ENCODE measurements at places on chromosomes 6 and 20.
A peak's percentile ranks its signal among the peaks of the same experiment; 100 is the strongest.

DNA sequence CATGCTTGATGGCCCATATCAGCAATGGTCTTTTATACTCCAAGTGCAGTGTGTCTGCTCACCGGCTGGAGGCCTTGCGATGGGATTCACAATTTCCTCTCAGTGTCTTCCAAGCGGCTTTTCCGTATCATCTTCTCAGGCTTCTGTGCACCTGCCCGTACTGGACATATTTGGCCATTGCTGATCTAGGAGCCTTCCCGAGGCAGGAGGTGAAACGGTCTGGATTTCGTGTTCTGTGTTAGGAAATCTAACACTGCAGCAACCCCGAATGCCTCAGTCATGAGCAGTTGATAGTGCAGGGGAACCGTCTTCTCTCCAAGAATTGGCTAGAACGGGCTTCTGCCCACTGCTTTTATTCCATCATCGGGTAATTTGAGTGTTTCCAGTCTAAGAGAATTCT lies 60.5 kb downstream of the PPP1R14C start:
- no peak for DNase-seq

DNA sequence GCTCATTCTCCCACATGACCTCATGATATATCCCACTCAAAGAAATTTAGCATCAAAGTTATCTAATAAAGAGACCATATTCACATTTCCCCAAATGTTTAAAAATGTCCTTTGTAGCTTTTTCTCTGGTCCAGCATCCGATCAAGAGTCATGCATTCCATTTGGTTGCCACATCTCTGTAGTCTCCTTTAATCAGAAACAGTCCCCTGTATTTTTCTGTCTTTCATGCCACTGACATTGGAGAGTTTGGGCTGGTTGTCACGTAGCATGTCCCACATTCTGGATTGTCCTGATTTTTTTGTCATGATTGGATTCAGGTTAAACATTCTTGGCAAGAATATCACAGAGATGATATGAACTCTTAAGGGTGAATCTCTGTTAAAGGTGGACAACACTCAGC lies 55.7 kb downstream of the SNX5 start:
- DNase-seq: no peak

GRCh38 chr6:73854998-73855718 lies 159.2 kb downstream of the CD109 start:
- peak; percentile 18 for DNase-seq

- no peak for DNase-seq
Measured at GRCh38 chr6:66127061-66127460, 420.0 kb upstream of the EYS start.

GRCh38 chr6:90484385-90484784 lies 102.5 kb downstream of the MAP3K7 start:
- DNase-seq: no peak

DNA sequence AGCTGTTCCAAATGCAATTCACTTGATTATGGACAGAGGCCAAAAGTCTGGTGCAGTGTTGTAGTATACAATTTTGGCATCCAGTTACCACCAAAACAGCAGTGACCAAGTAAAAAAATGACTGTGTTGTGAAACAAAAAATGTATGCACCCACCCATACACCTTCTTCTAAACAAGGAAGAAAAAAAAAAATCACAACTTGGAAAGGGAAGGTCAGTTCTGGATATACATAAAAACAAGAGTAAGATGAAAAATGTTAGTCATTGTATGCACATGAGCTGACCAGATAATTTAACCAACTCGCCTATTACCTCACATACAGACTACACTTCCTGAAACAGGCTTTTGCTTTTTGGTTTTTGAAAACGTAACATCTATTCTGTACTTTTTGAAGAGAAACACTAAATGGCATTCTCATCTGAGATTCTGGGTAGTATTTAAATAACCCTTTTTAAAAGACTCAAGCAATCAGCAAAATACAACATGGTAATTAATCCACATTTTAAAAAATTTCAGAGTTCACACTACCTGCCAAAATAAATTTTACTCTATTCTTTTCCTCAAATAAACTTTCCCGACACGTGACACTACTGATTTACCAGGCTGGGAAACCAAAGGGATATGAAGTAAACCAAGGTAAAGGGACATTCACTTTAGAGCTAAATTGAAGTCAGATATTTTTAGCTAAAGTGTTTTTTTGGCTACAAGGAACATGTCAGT lies 141.6 kb upstream of the SHLD1 start:
- no peak for DNase-seq

- DNase-seq: no peak
Measured at GRCh38 chr6:134138226-134138975, 86.0 kb upstream of the SLC2A12 start.

DNA sequence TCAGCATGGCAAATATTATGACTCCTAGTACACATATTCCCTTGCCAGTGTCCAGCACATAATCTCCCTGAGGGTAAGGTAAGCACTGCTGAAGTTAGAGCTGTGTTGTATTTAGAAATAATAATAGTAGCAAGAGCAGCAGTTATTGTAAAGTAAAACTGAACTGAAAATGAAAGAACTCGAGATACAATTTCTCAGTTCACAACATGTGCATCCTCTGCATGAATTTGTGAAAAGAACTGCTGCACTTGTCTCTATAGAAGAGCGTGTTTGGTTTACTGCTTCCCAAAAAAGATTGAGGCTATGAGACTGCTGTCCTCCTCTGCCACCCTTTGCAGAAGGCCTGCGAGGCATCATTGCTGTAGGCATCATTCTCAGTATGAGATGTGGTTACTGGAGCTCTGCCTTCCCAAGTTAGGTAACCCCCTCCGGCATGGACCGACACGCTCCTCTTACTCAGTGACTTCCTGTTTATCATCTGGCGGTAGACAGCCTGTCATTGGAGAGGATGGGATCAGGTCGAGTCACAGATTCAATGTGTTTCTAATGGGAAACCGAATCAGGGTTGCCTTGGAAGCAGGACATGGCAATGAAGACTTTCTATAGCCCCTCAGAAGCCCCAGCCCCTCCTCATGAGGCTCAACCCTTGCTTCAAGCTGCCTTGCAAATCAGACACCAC lies 48.1 kb downstream of the SLC24A3 start:
- DNase-seq: no peak

GRCh38 chr20:58019027-58019849 lies 209.2 kb downstream of the ANKRD60 start:
- DNase-seq: peak; percentile 52

- DNase-seq: no peak
Measured at GRCh38 chr6:143570147-143570853, 58.8 kb upstream of the FUCA2 start.

DNA sequence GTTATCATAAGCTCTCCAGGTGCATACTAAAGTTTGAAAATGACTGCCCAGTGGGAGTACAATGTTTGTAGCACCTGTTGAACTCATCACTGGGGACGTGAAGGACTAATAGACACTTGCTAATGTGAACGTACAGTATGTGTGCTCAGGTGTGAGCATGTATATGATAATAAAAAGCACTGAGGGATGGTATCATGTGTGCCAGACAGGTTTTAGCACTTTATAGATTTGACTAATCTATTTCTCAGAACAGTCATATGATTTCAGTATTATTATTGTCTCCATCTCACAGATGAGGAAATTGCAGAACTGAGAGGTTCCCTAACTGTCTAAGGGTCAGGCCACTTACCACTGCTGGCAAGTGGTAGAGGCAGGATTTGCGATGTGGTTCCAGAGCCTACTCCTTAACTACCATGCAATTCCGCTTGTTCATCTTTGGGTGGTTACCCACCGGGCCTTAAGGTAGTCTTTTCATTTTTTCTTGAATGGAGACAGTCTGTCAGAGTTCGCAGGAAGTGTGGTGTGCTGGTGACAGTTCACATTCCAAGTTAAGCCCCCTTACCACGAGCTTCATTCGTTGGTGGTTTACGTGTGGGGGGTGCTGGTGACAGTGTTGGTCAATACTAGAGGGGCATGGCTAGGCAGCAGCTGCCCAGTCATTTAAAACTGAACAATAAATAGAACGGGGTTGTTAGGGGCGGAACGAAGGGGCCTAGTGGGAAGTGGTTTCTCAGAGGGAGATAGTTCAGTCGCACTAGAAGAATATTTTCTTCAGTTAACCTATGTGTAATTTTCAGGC lies 46.8 kb downstream of the RREB1 start:
- no peak for DNase-seq

- DNase-seq: peak; percentile 18
Measured at GRCh38 chr6:73236144-73236750, 11.0 kb upstream of the KHDC1L start.

- DNase-seq: no peak
Measured at GRCh38 chr6:34587851-34588250, 31.7 kb upstream of the SPDEF start.

- no peak for DNase-seq
Measured at GRCh38 chr6:26476896-26477295, 19.1 kb downstream of the BTN2A1 start.

- DNase-seq: peak; percentile 75
Measured at GRCh38 chr20:62366370-62367135, 559 bp downstream of the LAMA5 start.

DNA sequence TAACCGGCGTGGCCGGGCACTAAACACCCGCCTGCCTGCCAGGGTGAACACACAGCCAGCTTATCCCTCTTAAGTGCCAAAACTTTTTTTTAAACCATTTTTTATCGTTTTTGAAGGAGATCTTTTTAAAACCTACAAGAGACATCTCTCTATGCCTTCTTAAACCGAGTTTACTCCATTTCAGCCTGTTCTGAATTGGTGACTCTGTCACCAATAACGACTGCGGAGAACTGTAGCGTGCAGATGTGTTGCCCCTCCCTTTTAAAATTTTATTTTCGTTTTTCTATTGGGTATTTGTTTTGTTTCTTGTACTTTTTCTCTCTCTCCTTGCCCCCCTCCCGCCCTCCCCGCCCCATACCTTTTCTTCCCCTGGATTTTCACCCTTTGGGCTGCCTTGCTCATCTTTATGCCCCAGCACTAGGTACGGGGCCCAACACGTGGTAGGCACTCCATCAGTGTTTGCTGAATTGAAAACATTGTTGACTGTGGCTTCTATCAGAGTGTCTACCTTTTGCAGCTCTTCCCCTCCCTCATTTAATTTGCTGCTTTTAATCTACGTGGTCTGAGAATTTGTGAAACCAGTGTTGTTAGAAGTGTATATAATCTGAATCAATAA lies 1.5 kb downstream of the ZCCHC3 start:
- DNase-seq: no peak

- no peak for DNase-seq
Measured at GRCh38 chr6:23180504-23181293, 611.3 kb downstream of the HDGFL1 start.

GRCh38 chr6:17202526-17202925 lies 78.6 kb upstream of the RBM24 start:
- DNase-seq: no peak

- DNase-seq: no peak
Measured at GRCh38 chr6:156985309-156985708, 208.1 kb downstream of the ARID1B start.

- no peak for DNase-seq
Measured at GRCh38 chr6:3296537-3296936, 37.8 kb downstream of the PSMG4 start.

DNA sequence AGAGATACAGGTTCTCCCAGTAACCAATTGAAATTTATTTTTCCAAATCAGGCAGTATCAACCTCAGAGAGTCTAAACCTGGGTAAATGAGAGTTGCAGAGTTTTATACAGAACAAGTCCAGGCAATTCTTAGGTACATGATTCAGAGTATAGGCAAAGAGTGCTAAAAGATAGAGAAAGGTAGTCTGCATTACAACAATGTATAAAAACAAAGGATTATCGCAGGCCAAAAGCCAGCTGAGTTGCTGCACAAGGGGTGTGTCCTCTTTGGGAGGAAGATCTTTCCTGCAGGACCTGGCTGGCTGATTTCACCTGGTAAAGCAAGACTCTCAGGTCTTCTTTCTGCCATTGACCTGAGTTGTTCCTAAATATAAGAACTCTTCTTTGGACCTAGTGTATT lies 48.9 kb upstream of the ECHDC1 start:
- no peak for DNase-seq

DNA sequence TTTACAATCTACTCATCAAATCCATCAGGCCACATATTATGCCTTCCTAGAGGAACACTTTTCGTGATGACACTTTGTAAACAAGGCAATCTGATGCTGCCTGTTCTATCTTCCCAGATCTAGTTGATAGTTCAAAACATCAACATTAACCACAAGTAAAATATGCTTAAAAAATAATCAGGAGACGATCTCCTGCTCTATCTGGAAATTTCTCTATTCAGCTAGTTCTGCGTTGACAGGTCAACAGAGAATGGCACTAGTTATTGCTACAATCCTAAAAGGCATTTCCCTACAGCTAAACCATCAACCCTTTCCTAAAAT lies 2.1 kb downstream of the B4GALT5 start:
- no peak for DNase-seq

- DNase-seq: no peak
Measured at GRCh38 chr20:36856691-36857635, 19.0 kb upstream of the TLDC2 start.

DNA sequence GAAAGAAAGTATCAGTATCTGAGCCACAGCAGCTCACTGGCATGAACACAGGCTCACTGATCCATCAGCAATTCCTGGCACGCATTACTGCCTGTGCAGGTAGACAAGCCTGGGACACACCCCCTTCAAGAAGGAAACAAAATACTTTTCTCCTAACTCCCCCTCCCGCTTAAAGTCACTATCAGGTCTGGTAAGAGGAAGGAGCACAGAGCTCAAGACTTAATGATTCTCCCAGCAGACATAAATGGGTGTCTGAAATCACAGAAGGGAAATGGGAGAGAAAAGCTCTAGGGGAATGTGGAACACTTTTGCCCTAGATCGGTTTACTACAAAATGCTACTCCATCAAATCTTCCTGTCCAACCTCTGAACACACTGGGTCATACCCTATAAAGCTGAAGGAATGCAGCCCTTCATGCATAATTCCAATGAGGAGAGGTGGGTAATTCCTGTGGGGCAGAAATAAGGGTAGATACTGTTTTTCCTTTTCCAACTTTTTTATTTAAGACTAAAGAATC lies at the start of gene ADGRF1:
TSS of gene ADGRF1 (minus strand) at position 58 of the 517 bp plus-strand sequence. CDS start 13,271 bp downstream, outside the sequence.
- no peak for DNase-seq

GRCh38 chr6:33451606-33452005 lies 2.8 kb upstream of the ZBTB9 start:
- no peak for DNase-seq

Measured in urothelium cell line (cell line).